ENCODE measurements at places on chromosomes 7 and 10. TPM values are rescaled to one million over a fixed set of nuclear protein-coding genes. Genes with fewer than 3 reads are reported as not detected.

GRCh38 chr10:20870834-20871233, 26.3 kb downstream of the NEBL start:
- no peak for DNase-seq

NDUFB8 gene
- total RNA-seq: 197 TPM

- no peak for DNase-seq
Measured at GRCh38 chr7:21587139-21587784, 44.4 kb downstream of the DNAH11 start.

DNA sequence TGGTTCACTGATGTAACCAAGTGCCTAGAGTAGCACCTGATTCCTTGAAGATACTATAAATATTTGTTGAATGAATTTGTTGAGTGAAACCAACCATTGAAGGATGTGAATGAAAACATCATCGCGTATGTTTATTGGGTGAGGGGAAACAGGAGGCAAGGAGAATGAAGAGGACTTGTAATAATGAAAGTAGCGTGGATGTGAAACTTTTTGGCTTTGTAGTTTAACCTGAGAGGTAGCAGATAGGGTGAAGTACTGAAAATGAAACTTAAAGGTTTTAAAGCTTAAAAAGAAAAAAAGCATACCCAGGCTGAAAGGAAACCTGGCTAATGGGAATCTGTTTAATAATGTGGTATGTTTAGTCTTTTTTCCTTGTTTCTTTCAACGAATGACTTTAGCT, 5.2 kb downstream of the CCNY start:
- DNase-seq: no peak

Measured in A172 (cell line).